Activated naive CD4-positive, alpha-beta T cell treated with anti-CD3 and anti-CD28 coated beads, Interleukin-2, amount 50 U/mL, for 72 hours (primary cell): ENCODE measurements at places on chromosomes 2 and 18. TPM values are rescaled to one million over a fixed set of nuclear protein-coding genes. Genes with fewer than 3 reads are reported as not detected.

DNA sequence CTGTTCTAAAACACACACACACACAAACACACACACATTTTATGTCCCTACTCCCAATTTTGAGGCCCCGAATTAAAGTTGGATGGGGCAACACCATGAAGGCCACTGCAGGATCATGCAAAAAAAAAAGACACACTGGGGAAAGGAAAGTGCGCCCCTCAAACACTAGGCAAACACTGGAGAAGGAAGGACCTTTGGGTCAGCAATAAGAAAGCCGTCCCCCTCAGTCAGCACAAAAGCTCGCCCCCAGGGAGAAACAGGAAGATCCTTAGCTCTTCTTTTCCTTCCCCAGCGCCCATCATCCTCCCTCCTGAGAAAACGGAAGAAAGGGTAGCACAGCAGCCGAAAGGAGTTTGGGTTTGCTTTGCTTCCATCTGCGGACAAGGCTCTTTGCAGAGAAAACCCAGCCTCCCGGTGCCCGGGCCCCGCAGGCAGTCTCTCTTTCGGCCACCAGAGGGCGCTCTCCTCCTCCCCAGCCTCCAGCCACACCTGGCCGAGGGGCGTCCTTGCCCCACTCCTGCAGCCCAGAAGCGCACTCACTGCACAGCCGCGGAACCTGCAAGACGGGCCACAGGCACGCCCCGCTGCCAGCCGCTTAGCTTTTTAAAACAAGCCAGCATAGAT is 248.5 kb downstream of the CDH20 start:
- peak; percentile 59 for DNase-seq

DNA sequence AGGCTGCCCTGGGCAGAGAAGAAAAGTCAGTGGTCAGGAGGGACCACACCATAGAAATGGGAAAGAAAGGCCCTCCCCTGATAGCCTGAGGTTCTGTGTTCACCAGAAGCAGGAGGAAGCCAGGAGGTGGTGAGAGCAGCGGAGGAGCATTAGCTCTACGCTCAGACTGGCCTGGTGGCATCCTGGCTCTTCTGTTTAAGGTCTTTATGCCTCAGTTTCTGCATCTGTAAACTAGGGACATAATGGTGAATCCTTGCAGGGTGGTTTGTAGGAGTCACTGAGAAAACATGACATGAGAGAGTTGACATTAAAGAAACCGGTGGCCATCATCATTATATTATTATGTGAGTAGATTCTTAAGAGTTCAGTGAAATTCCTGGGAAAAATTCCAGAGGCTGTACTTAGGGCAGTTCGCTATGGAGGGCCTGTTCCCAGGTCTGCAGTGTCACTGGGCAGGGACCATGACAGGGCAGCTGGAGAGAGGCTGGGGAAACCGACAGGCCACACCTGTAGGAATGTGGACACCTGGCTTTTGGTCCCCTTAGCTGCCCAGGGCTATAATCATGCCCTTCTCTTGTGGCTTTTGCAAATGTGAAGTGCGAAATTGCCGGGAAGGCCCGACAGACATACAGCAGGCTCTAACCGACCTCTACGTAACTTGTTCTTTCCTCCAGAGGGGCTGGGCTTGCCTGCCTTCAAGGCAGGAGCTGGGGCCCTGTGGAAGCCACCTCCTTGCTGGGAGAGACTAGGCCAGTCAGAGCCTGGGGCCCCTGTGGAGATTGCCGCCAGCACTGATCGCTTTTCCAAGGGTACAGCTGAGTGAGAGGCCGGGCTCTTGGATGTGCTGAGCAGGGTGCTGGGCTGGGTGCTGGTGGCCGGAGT is 31.0 kb downstream of the GLI2 start:
- DNase-seq = no peak

- DNase-seq = no peak
Measured at GRCh38 chr2:1266351-1266750, 146.9 kb upstream of the TPO start.

DNA sequence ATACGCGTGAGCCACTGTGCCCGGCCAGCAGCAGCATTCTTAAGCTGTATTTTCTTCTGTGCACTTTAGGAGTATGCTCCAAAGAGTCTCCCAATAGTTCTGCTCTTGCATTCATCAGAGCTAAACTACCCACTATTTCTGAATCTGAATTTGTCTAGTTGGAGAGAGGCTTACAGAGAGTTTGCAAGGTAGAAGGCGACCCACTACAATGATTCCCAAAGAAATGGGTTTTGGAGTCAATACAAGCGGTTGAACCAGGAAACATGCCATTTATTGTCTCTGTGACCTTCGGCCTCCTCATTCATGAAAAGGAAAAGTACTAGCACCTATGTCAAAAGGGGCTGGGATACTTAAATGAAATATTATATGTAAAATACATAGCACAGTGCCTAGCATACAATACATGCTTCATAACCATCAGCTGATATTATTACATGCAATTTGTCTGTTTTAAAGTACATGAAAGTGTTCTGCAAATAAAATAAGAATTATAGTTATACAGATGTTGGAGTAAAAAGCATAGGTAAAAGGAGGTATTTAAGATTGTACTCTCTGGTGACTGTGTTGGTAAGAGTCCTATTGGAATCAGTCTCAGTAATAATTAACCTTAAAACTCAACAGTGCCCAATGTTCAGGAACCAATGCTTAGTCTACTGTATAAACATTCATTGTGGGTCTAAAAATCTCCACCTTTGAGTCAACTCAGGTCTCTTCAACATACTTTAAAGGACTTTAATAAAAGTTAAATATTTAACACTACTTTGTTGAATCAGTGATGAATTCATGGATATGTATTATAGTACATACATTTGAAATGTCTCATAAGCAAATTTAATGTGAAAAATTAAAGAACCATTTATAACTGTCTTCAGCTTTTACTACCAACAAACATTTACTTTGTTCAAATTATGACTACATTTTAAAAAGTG is 89.8 kb upstream of the GRB14 start:
- DNase-seq = no peak

DNA sequence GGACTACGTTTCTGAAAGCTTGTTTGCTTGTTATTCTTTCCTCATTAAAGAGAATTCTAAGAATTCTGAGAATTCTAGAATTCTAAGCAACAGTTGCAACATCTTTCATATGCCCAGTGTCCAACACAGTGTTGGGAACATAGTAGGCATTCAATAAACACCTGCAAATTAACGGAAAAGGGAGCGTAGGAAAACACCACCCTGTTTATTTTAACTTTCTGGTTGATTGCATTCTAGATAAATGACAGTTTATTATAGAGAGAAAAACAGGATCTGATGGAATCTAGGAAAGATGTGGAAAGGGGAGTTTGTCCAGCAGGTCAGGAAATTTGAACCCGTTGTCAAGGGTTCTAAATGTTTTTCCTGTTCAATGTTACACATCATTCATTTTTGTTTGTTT is 24.2 kb upstream of the EFEMP1 start:
- no peak for DNase-seq

- DNase-seq = no peak
Measured at GRCh38 chr18:24543795-24544498, 83.5 kb downstream of the HRH4 start.

GRCh38 chr2:212536817-212537725 is 1.5 kb downstream of the ERBB4 start:
- DNase-seq = no peak

DNA sequence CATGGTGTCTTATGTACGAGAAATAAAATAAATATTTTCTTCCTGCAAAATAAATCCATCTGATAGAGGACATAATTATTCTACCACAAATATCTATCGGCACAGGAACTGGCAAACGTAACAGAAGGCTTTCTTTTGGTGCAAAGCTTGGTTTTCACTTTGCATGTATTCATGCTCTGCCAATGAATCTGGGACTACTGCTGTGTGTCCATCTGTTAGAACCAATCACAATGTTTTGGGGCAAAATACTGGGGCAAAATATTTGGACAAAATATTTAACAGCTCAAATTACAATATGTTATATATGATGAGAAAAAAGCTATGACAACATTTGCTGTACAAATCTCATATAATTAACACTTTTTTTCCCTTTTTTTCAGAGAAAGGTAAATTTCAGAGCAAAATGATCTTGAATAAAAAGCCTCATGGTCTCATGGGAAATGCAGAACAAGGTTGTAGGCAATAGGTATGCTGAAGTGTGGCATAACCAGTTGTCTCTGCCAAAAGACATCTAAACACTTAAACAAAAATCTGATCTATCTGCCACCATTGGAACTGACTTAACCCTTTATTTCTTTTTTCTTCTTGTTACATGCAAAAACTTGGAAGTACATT is 923.2 kb downstream of the CPS1 start:
- no peak for DNase-seq

GRCh38 chr2:173184031-173185004 is 108.7 kb downstream of the MAP3K20 start:
- no peak for DNase-seq

- no peak for DNase-seq
Measured at GRCh38 chr2:42337356-42337820, 23.6 kb downstream of the COX7A2L start.

DNA sequence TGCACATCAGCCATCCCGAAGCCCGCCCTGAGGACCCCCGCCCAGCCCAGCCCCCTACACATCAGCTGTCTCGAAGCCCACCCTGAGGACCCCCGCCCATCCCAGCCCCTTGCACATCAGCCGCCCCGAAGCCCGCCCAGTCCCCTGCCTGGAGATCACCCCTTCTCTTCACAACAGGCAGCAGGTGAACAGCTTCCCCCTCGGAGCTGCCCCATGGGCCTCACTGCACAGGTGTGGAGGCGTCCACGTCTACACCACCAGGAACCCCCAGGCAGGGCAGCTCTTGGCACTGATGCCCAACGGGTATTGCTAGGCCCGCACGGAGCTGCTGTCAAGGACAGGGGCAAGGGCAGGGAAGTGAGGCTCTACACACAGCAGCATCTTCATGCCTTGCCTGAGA is 137.6 kb downstream of the HDAC4 start:
- DNase-seq = no peak

- no peak for DNase-seq
Measured at GRCh38 chr18:58491773-58492752, 136.8 kb downstream of the ALPK2 start.

DNA sequence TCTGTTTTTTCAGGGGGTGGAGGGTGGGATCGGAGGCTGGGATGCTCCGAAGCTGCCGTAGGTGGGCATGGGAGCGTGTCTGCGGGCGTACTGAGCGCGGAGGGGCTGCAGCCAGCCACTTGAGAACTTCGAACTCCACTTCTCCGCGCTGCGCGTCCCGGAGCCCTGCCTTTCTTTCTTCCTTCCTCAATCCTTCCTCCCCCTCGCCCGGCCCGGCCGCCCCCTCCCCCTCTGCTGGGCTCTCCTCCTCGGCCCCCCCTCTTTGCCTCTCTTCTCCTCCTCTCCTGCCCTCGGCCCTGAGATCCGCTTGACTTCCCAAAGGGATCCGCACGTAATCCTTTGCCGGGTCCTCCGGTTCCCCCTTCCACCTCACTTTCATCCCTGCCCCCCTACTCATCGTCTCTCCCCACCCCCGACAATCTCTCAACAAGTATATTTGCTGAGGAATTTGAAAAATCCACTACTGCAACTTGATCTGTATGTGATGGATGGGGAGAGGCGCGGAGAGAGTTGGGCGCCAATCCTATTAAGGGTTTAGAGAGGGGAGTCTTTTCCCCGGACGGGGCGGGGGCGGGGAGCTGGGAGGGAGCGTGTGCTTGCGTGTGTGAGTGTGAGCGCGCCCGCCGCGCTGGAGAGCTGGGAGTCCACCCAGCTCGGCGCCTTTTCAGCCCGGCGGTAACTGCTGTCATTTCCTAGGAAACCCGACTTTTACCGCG is 1.1 kb downstream of the GLI2 start:
- DNase-seq = no peak

Gene ICOS
- 54.4 TPM for total RNA-seq

Gene CAVIN2
- total RNA-seq = not detected

Gene BBS5
- total RNA-seq = 2.0 TPM

Gene DRC1
- not detected for total RNA-seq

Gene TTC39C
- 46.2 TPM for total RNA-seq

Gene XIRP2
- total RNA-seq = not detected
